ENCODE measurements at places on chromosomes 7 and 10. TPM values are rescaled to one million over a fixed set of nuclear protein-coding genes. Genes with fewer than 3 reads are reported as not detected.

The EPO gene
- not detected for total RNA-seq

The OR2A42 gene
- total RNA-seq = not detected

The IFIT2 gene
- 6.1 TPM for total RNA-seq

The ZP3 gene
- 21.5 TPM for total RNA-seq

The LIPF gene
- not detected for total RNA-seq

The CYP26C1 gene
- not detected for total RNA-seq

The HOXA6 gene
- total RNA-seq = 9.1 TPM

The TAC1 gene
- total RNA-seq = not detected

The TRIM50 gene
- total RNA-seq = not detected

The DDIT4 gene
- 244 TPM for total RNA-seq

The GARIN1A gene
- total RNA-seq = 2.9 TPM

- DNase-seq = no peak
Measured at GRCh38 chr10:95350830-95351228, 60.0 kb upstream of the PDLIM1 start.

DNA sequence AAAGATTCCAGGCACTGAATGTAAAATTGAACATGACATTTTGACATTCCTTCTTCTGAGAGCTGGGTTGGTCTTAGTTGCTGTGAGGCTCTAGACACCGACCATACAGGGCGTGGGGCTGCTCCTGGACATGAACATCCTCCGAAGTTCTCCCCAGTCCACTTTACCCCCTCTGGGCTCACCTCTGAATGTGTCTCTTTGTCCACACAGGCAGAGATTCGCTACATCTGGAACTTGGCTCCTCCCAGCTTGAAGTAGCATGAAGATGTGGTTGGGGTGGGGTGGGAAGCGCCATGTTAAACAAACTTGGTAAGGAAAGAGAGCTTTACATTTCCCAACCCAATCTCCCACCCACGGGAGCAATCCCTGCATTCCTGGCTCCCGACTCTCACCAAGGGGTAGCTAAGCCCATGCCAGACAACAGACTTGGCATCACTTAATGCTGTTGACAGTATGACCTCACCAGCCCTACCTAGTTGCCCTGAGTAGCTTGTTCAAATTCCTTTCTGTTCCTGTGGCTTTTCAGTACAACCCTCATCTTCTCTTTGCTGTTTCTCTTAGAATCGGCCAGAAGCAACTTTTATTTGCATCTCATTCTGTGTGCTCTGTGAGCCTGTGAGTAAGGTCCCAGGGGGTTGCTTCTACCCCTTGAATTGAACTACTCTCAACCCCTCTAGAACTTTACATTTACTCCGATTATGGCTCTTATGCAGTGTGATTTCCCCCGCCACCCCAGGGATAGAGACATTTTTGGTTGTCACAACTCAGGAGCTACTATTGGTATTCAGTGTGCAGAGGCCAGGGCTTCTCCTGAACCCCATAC lies 211.4 kb downstream of the SEC23IP start:
- DNase-seq = no peak

DNA sequence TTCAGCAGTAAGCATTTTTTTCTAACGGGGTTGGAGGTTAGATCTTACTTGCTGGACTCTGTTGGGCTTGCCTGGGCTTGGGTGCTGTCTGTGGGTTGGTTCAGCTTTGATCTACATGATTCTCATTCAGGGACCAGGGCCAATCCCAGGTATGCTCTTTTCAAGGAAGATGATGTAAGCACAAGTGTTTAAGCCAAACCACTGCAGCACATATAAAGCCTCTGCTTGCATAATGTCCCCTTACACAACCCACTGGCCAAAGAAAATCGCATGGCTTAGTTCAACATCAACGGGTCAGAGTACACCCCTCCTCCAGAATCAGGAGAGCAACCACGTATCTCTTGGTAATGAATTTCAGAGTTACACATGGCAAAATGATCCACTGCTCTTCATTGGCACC lies 83.9 kb downstream of the DNAJB9 start:
- no peak for DNase-seq

GRCh38 chr7:131607291-131608115 lies 51.1 kb upstream of the PODXL start:
- DNase-seq = no peak

GRCh38 chr7:127702938-127703337 lies 50.9 kb downstream of the SND1 start:
- DNase-seq = no peak

GRCh38 chr10:120422457-120422856 lies 34.6 kb upstream of the PLPP4 start:
- DNase-seq = no peak

DNA sequence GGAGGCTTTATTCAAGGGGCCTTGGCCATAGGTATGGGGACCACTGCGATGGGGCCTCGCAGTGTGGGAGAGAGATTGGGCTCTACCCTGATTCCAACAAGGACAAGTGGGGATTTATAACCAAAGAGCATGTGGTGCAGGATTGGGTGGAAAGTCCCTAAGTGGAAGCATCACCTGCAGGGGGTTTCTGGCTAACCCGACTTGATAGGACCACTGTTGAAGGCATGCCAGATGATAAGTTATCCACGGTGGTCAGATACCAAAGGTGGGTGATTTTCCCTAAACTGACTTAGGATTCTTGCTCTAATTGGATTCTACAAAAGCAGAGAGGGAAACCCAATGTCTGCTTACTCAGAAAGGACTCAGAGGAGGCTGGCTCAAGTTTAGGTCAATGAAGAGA lies 429.6 kb upstream of the LRGUK start:
- DNase-seq = no peak

DNA sequence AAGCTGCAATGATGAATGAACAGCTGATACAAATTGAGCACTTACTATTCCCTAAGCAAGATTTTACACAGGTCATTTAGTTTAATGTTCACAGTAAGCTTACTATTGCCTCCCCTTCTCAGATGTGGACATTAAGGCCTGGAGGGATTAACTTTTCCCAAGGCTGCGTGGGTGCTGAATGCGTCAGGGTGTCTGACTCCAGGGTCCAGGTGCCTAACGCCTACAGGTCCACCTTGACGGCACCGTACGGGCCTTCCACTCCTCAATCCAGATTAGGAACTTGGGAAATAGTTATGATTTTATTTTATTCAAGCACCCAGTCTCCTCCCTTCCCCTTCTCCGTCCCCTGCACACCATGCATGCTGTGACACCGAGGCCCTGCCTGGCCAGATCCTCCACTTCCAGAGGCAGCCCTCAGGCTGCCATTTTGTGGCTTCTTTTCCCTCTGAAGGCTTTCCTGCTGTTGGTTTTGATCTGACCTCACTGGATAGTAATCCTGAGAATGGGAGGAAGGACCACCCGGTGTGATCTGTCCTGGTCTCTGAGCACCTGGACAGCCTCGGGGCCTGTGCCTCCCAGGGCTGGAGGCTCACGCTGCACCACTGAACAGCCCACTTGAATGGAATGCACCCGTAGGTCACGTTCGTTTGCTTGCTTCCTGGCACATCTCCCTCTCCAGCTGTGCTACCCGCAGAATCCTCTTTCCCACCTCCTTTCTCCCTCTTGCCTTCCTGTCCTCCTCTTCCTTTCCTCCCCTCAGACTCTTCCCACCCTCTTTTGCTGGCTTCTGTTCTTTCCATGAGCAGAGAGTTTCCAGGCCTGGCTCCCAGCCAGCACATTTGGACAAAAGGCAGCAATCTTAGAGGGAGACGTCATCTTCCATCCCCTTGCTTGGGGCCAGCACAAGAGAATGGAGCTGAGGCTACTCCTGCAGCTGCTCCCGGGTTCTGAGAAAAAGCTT lies 14.4 kb downstream of the DENND2A start:
- DNase-seq = peak; percentile 96

DNA sequence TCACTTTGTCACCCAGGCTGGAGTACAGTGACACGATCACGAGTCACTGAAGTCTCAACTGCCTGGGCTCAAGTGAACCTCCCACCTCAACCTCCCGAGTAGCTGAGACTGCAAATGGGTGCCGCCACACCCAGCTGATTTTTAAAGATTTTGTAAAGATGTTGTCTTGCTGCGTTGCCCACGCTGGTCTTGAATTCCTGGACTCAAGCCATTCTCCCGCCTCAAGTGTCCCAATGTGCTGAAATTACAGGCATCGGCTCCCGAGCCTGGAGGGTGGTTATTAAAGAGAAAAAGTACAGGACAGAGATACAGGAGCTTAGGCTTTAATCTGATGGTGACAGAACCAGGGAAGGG lies 55.1 kb downstream of the KCTD7 start:
- no peak for DNase-seq

DNA sequence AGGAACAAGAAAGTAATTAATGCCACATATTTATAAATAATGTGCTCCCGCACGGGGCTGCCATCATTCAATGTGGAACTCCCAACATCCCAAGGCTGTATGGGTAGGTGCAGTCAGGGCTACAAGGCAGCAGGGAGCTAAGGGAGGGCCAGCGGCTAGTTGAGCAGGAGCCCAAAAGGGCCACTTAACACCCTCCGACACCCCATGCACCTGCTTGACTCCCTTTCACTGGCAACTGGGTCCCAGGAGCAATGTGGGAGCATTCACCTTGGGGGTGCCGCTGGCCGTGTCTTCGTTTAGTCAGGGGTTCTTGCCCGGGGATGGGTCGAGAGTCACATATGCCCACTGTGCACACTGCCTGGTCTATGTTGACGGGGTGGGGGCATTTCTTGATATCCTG lies 27.9 kb downstream of the SCART1 start:
- no peak for DNase-seq

DNA sequence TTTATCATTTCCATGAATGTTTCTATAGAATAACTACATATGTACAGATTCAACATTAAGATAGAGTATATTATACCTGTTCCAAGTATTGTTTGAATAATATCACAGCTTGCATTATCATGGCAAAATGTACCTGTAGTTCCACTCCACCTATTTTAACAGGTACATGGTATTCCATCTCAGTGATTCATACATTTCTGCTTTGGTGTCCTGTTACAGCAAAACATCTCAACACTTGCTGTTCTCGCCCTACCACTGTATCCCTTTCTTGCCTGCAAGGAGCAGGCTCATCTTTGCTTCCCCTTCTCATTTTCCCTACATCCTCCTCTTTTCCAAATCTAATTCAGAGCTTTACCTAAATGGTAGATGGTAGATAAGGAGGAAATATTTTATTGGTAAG lies 27.1 kb upstream of the SGCE start:
- no peak for DNase-seq

DNA sequence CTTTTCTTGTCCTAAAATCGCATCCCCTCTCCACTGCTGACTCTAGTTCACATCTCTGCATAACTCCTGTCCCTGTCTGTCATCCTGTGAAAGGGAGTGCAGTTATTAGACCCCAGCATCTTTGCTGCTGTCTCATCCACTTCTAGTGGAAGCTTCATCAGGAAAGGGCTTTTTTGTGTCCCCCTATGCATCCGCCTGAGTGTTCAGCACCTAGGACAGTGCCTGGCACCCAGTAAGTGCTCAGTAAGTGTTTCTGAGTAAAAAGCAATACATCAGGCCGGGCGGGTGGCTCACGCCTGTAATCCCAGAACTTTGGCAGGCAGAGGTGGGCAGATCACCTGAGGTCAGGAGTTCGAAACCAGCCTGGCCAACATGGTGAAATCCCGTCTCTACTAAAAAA lies 211.8 kb upstream of the FOXK1 start:
- DNase-seq = no peak

GRCh38 chr7:81645435-81645834 lies 124.4 kb downstream of the HGF start:
- no peak for DNase-seq

- no peak for DNase-seq
Measured at GRCh38 chr7:144653449-144653848, 182.4 kb downstream of the TPK1 start.

GRCh38 chr7:72403458-72404076 lies 8.6 kb downstream of the CALN1 start:
- no peak for DNase-seq

DNA sequence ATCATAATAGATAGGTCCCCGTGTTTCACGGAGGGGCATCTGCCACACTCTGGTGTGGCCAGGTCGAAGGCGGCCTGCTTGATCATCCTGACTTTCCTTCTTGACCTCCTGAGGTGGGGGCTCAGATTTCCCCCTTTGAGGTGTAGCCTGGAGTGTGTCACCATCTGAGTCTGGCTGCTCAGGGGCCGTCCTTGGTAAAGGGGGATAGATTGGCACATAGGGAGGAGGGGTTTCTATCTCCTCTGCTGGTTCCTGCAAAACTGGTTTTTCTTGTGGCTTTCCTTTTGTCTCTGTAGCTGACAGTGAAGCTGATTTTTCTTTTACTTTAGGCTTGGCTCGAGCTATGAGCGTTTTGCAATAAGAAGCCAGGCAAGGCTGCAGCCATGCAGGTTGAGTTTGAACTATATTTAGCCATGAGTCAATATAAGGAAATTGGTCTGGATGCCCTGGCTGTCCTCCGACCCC lies 7.1 kb upstream of the ZNF117 start:
- DNase-seq = no peak

GRCh38 chr7:97337849-97338248 lies 220.4 kb downstream of the SDHAF3 start:
- DNase-seq = no peak

- no peak for DNase-seq
Measured at GRCh38 chr7:75652788-75653187, 86.0 kb downstream of the HIP1 start.

GRCh38 chr7:137628216-137628615 lies 218.6 kb downstream of the DGKI start:
- DNase-seq = no peak

- no peak for DNase-seq
Measured at GRCh38 chr7:10571759-10572158, 401.9 kb upstream of the PHF14 start.

DNA sequence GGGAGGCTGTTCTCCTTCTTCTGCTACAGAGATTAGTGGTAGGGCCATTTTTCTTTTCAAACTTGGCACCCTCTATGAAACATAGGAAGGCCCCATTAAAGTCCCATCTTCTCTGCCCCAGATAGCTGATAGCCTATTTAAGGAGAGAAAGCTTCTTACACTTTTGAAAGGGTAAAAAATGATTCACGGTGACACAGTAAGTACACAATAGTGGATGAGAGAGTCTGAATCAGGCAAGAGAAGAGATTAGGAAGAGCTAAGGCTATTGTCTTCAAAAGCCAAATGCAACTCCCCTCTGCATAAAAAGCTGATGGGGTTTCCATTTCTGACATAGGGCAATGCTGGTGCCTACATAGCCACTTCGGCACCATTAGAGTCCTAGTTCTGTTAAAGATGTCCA lies 3.6 kb downstream of the INA start:
- no peak for DNase-seq

GRCh38 chr7:141238596-141239243 lies 164.9 kb downstream of the TMEM178B start:
- no peak for DNase-seq

- peak; percentile 61 for DNase-seq
Measured at GRCh38 chr10:124232686-124233545, 139.5 kb upstream of the CHST15 start.

GRCh38 chr7:147276783-147277370 lies 1160.3 kb downstream of the CNTNAP2 start:
- no peak for DNase-seq

DNA sequence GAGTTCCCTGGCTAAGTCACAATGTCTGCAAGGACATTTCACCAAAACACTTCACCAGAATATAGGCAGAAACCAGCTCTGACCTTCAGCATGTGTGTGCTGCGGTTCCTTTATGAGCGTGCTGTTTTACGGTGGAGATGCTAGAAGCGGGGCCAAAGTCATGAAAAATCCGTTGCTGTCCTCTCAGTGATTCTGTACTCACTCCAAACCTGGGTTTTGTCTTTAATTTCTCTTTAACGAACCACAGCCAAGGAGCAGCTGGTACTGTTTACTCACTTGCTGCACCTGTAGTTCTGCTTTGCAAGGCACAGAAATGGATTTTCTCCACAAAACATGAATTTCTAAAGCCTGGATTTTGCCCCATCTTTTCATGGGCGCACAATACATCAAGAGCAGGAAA lies 639.9 kb downstream of the PHTF2 start:
- DNase-seq = no peak

Measured in posterior vena cava (tissue), 2 donors.